GM13976 (cell line): ENCODE measurements at places on chromosomes 7 and 10.
A peak's percentile ranks its signal among the peaks of the same experiment; 100 is the strongest.

DNA sequence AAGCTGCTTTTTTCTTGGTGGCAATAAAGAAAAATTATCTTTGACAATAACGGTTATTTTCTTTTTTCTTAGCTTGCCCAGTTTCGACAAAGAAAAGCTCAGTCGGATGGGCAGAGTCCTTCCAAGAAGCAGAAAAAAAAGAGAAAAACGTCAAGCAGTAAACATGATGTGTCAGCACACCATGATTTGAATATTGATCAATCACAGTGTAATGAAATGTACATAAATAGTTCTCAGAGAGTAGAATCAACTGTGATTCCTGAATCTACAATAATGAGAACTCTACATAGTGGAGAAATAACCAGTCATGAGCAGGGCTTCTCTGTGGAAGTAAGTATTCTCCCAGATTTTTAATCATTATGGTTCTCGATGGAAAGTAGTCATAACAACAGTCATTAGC is 33.0 kb downstream of the AKAP9 start:
- DNase-seq = no peak

DNA sequence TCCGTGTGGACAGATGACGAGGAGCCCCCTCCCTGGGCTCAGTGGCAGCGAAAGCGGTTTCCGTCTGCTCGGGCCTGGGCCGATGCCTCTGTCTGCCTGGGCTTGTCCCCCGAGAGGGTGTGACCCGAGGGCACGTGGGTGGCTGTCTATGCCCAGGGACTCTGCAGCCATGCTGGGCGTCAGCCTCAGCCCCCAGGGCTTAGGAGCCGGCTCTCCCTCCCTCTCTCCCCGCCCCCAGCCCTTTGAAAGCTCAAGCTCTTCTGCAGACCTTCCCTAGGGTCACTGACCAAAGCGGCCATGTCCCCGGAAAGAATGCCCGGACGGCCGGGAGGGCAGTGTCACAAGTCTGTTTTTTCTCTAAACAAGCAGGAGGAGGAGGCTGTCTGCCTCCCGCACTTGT is 7.1 kb downstream of the MICALL2 start:
- no peak for DNase-seq

GRCh38 chr10:74981831-74982633 is 129.4 kb upstream of the SAMD8 start:
- no peak for DNase-seq

DNA sequence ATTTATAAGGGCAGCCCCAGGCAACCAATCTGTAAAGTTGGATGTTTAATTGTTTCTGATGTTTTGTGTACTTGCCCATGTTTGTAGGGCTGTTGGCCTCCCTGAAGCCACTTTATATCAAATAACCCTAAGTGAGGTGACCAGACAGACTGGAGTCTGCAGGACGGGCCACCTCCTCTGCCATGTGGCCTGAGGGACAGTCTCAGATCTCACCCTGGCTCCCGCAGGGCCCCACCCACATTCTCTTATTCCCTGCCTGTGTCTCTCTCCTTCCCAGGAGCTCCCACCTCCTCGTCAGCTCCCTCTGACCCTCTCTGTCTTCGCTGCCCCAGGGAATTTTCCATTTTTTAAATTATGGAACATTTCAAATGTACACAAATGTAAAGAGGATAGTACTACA is 9.5 kb upstream of the C10orf71 start:
- DNase-seq = no peak

GRCh38 chr7:87220026-87220733 is 648 bp upstream of the TMEM243 start:
- peak; percentile 85 for DNase-seq

DNA sequence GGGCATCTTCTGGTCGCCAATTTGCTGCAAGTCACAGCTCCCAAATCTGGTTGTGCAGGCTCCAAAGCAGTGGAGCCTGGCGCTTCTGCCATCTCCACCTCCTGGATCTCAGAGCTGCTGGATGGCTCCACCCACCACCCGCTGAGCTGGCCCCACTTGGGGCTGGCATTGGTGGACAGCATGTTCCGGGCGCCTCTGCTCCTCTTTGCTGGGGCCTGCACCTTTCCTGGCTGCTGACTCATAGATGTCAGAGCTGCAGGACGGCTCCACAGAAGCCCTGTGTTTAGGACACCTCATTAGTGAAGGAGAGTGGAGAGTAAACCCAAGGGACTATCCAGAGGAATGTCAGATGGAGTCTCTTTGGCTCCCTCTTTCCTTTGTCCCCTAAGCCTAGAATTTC is 27.4 kb downstream of the MAPK8 start:
- DNase-seq = no peak

- DNase-seq = peak; percentile 87
These were observed 465 bp downstream of the SEPHS1 start for GRCh38 chr10:13347500-13348156.

DNA sequence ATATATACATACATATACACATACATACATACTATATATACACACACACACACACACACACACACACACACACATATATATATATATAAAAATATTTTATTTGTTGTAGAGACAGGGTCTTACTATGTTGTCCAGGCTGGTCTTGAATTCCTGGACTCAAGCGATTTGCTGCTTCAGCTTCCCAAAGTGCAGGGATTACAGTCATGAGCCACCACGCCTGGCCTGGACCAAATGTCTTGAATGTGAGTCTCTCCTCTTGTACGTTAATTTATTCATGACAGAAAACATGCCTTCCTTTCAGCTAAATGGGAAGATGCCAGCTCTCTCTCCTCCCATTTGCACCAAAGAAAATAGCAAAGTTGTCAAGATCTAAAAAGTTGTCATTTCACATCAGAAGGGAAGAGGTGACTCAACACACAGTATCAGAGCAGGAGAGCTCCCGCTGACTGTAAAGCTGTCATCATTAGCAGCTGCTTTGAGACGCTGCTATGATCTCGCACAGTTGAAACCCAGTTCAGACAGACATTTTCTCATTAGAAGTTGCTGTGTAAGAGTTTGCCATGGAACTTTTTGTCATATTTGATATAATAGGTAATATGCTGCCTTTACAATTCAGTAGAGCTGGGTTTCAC is 224.3 kb downstream of the SFMBT2 start:
- DNase-seq = no peak

DNA sequence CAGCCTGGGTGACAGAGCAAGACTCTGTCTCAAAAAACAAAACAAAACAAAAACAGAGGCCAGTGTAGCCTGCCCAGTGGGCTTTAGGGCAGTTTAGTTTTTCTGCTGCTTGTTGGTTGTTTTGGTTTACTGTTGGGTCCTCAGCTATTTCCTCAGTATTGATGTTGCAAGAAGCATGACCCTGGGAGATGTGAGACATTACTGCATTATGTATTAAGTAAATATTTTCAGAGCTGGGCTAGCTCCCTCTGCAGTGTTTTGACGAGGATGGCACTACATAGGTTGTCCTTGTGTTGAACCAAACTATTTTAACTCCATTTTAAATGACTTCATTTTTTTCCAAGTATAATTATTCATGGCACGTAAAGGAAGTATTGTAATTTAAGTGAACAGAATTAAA is 4.8 kb downstream of the AKAP9 start:
- DNase-seq = no peak

- DNase-seq = no peak
These were observed 808.1 kb downstream of the XPNPEP1 start for GRCh38 chr10:109115179-109115578.

DNA sequence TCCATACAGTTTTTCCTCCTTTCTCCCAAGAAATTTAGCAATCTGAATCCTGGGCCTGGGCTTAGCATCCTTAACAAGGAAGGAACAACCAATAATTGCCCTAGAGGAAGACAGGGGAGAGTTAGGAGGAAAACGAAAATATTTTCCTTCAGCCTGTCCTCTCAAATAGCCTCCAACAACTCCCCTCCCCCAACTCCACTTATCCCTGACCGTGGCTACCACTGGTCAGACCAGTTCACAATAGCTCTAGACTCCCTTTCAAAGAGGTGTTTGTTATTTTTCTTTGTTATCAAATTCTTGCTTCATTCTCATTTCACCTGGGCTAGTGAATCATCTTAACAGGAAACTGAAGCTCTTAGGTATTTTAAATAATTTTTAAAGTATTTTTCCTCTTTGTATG is 114.1 kb downstream of the CPED1 start:
- DNase-seq = no peak

GRCh38 chr10:16360001-16360400 is 76.8 kb upstream of the PTER start:
- DNase-seq = no peak

DNA sequence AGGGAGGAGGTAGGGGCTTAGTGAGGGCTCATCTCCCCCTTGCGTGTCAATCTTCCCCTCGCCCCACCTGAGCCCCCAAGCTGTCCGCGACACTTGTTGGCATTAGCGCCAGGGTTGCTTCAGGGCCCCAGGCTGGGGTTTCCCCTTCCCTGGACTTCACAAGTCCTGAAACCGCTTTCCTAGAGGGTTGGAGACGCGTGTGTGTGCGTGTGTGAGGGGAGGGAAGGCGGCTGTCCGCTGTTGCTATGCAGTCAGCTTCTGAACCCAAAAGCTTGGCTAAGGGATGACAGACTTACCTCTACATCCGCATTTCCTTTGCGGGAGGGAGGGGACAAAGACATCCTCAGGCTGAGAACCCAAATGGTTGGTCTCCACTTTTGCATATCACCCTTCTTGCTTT is 803 bp downstream of the GOLGA7B start:
- DNase-seq = no peak

- DNase-seq = no peak
These were observed 63.5 kb downstream of the PRKAG2 start for GRCh38 chr7:151813445-151813844.

GRCh38 chr7:111138193-111138569 is 47.3 kb downstream of the LRRN3 start:
- DNase-seq = peak; percentile 13

DNA sequence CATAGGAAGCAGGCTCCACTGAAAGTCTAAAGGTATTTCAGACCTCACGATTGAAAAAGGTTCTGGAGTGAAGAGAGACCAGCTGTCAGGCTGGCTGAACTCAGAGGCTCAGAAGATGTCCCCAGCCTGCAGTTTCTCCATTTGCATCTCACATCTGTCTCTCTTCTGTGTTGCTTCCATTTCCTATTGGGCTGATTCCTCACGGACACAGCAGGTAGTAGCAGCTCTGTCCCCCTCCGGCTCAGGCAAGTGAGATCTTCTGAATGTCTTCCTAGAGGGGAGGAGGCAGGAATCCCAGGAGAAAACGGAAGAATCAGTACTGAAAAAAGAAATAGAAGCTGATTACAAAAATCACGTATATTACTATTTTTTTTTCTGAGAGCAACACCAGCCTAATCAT is 274.1 kb upstream of the COBL start:
- no peak for DNase-seq

GRCh38 chr10:87752566-87752965 is 65.5 kb downstream of the ATAD1 start:
- DNase-seq = no peak

DNA sequence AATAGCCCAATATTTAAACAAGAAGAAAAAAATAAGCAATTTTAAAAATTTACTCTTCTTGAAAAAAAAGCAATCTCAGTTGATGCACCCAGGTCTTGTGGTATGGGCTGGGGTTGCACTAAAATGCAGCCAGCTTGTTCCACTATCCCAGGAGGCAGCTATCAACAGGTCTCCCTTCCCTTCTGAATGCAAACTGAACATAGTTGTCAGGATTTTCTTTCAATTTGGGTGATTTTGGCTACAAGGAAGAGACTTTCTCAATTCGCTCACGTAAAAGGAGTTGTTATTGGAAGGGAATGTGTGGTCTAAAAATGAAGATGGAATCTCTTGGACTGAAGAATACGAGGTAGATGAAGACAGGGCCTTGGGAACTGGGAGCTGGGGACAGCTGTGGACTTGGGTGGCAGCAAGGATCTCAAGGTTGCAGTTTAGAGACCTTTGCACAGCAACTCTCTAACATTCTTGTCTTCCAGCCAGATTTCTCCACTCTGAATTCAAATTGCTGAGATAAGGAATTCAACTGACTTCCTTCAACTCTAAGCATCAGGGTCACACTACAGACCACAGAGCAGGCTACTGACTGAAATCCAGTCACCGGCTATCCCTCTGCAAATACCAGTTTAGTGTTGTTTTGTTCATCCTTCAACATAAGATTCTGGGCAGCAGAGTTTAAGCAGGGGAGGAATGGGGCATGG is 3.1 kb upstream of the TMEM26 start:
- no peak for DNase-seq

DNA sequence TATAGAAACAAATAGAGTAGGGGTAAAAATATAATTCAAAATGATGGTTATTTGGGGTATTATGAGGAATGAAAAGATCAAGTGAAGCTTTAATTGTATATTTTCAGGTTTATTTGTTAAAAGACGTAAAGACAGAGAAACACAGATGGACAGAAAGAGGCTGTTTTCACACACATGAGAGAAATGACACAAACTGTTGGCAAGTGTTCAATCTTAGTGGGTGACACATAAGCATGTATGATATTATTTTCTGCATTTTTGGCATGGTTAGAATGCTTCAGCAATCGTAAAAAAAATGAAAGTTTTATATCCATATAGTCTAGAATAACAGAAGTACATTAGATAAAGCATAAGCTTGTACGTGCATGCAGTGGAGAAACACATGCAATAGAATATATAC is 464.4 kb upstream of the AKR1E2 start:
- no peak for DNase-seq

DNA sequence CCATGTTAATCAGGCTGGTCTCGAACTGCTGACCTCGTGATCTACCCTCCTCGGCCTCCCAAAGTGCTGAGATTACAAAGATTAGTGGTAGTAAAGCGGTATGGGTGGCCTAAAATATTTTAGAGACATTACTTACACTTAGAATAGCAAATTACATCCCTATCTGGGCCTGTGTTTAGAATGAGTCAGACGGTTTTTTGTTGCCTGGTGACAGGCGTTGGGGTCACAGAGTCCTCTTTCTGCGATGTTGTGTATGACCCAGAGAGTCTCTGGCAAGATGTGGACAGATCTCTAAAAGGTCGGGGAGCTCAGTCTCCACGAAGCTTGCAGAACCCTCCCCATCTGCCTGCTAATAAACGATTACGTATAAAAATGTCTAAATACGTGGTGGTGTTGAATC is 39.6 kb upstream of the PRKCQ start:
- no peak for DNase-seq

- no peak for DNase-seq
These were observed 242.8 kb downstream of the KLF6 start for GRCh38 chr10:3542185-3542611.

DNA sequence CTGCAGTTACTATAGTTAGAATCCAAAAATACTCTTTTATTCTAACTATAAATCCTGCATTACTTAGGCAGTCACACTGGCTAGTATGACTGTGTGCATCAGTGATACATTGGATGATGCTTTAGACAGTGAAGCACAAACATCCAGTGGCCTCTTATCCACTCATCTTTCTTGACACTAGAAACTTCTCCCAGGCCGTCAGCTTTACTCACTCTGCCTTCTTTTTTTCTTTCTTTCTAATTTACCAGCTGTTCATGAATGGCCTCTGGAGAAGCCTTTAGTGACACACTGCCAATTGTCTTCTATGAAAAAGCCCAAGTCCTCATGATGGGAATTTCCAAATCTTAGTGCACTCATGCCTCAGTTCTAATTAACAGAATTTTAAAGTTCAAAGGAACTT is 26.2 kb upstream of the C10orf90 start:
- no peak for DNase-seq

DNA sequence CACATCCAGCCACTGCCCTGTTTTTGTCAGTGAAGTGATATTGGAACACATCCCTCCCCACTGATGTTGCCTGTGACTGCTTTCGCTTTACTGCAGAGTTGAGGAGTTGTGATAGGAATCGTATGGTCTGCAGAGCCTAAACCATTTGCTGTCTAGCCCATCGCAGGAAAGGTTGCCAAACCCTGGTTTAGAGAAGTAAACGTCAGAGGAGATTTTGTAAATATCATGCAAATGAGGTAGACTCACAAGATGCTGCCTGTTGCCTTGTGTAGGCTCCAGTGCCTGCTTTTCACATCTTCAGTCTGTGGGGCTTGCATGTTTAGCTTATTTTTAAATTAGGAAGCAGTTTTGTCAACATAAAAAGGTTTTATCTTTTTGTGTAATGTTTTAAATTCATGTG is 107.1 kb downstream of the TRRAP start:
- no peak for DNase-seq
